ENCODE measurements at places on chromosomes 3 and 15. TPM values are rescaled to one million over a fixed set of nuclear protein-coding genes. Genes with fewer than 3 reads are reported as not detected.

GCNT3 gene
- 0.27 TPM for total RNA-seq

ACKR4 gene
- 11.4 TPM for total RNA-seq

ARNT2 gene
- total RNA-seq, result 9.4 TPM

MEF2A gene
- 95.1 TPM for total RNA-seq

WNT5A gene
- total RNA-seq, result 42.4 TPM

ABI3BP gene
- total RNA-seq, result 108 TPM

FSIP1 gene
- 4.2 TPM for total RNA-seq

RFT1 gene
- total RNA-seq, result 13.9 TPM

SLC2A2 gene
- not detected for total RNA-seq

GABRG3 gene
- not detected for total RNA-seq

Data from fibroblast of the aortic adventitia (primary cell).